Breast epithelium (tissue), 4 donors: ENCODE measurements at places on chromosomes 7 and 10. TPM values are rescaled to one million over a fixed set of nuclear protein-coding genes. Genes with fewer than 3 reads are reported as not detected.

TET1 gene
- 12.8 TPM for total RNA-seq

MASTL gene
- total RNA-seq, result 12.0 TPM

TRPV6 gene
- total RNA-seq, result under 0.01 TPM

GPNMB gene
- 335 TPM for total RNA-seq

MSMB gene
- total RNA-seq, result 4.0 TPM

STK17A gene
- total RNA-seq, result 24.1 TPM

SEMA3A gene
- 23.2 TPM for total RNA-seq

PRR15 gene
- total RNA-seq, result 0.64 TPM

TWIST1 gene
- 60.0 TPM for total RNA-seq

TSPAN33 gene
- total RNA-seq, result 5.4 TPM

SPDYE9 gene
- total RNA-seq, result not detected

PLEKHS1 gene
- not detected for total RNA-seq

ZNF365 gene
- 1.8 TPM for total RNA-seq

DNAJC12 gene
- 19.0 TPM for total RNA-seq

FASTK gene
- 45.6 TPM for total RNA-seq
